ENCODE measurements at places on chromosomes 6 and 20. TPM values are rescaled to one million over a fixed set of nuclear protein-coding genes. Genes with fewer than 3 reads are reported as not detected.
A peak's percentile ranks its signal among the peaks of the same experiment; 100 is the strongest.

The SYCP2 gene
- total RNA-seq, result 4.8 TPM

- H3K36me3 ChIP-seq, result no peaks in the 10 kb centered on the region
- no peaks in the 10 kb centered on the region for H3K27me3 ChIP-seq
- no peak overlapping the region for H3K27ac ChIP-seq
These were observed 60.1 kb upstream of the OGFRL1 start for GRCh38 chr6:71228461-71229041.

DNA sequence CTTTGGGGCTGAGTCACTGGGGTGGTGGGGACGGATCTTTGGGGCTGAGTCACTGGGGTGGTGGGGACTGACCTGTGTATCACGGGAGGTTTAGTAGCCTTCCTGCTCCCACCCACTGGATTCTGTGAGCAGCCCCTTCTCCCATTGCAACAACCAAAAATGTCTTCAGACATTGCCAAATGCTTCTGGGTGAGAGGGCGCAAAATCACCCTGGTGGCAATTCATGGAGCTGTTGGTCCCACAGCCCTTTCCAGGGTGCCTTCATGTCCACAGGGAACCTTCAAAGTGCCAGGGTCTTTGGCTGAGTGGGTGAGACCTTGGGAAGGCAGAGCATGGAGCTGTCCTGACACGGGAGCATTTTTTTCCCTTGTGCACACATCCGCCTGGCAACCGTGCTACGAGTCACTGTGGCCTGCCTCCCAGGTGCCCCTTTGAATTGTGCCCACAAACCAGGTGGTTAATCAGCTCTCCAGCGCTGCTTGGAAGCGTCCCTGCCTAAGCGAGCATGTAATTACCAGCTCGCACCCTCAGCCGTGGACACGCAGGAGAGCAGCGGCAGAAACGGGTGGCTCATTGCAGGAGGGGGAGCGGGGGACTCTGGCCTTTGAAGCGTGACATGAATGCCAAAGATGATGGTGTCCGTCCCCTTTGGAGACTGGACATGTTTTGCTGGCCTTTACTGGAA is 27.4 kb upstream of the APCDD1L start:
- no peaks in the 10 kb centered on the region for H3K36me3 ChIP-seq
- no peak for DNase-seq
- no peaks in the 10 kb centered on the region for H3K27me3 ChIP-seq
- H3K4me1 ChIP-seq, result no peaks in the 10 kb centered on the region
- H3K4me3 ChIP-seq, result no peak overlapping the region

DNA sequence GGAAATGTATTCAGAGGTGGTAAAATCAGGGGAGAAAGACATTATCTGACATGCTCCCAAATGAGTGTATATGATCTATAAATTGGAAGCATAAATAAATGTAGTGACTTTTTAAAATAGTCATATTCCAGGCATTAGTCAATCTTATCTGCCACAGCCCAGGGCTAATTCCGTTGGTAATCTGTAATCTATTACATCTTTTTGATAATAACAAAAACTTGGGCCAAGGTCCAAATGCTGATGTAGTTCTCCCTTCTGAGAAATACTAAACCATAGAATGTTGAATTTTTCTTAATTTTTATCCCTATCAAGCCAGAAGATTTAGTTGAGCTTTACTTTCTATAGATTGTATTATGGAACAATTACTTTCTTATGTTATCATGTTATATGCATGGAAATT is 1279.8 kb downstream of the EPHA7 start:
- no peaks in the 10 kb centered on the region for H3K27me3 ChIP-seq
- DNase-seq, result no peak
- no peak overlapping the region for H3K4me3 ChIP-seq
- H3K36me3 ChIP-seq, result no peaks in the 10 kb centered on the region

GRCh38 chr6:32609731-32610640 is 20.3 kb upstream of the HLA-DRB1 start:
- H3K4me1 ChIP-seq, result no peaks in the 10 kb centered on the region
- H3K27ac ChIP-seq, result no peak overlapping the region
- DNase-seq, result peak; percentile 41
- no peaks in the 10 kb centered on the region for H3K36me3 ChIP-seq
- no peaks in the 10 kb centered on the region for H3K27me3 ChIP-seq
- no peak overlapping the region for H3K4me3 ChIP-seq

- DNase-seq, result no peak
- no peak overlapping the region for H3K4me3 ChIP-seq
- H3K27ac ChIP-seq, result no peak overlapping the region
- no peaks in the 10 kb centered on the region for H3K36me3 ChIP-seq
- no peaks in the 10 kb centered on the region for H3K27me3 ChIP-seq
These were observed 25.9 kb downstream of the ADGRF1 start for GRCh38 chr6:47016261-47016660.

The RBM24 gene
- total RNA-seq, result 13.8 TPM

The ATP9A gene
- total RNA-seq, result 118 TPM

DNA sequence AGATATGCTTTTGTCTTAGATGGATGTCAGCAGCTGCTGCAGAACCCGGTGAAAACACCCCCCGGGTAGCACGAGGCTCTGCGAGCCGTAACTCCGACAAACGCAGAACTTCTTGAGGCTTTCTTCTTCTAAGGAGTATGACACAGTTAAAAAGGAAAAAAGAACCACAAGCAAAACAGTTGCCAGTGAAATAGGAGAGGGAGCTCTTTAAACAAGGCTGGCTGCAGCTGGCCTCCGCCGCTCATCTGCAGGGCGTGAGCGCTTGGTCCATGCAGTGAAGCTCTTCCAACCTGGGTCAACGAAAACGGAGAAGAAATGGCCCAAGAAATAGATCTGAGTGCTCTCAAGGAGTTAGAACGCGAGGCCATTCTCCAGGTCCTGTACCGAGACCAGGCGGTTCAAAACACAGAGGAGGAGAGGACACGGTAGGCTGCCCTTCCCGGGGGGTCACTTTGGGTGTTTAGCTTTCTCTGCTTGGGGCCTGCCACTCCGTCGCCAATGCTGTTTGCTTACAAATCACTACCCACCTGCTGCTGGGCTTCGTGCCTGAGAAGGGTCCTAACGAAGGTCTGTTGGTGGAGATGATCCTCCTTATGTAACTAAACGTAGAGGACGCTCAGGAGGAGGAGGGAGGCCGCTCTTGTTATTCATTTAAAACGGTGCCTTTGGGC is 13.2 kb downstream of the SYTL3 start:
- H3K4me1 ChIP-seq, result peaks cover 7% of the 10 kb centered on the region
- peak overlapping the region; percentile 42 for H3K4me3 ChIP-seq
- no peak for DNase-seq
- no peaks in the 10 kb centered on the region for H3K36me3 ChIP-seq
- H3K27me3 ChIP-seq, result no peaks in the 10 kb centered on the region

- no peaks in the 10 kb centered on the region for H3K36me3 ChIP-seq
- H3K27me3 ChIP-seq, result no peaks in the 10 kb centered on the region
- H3K4me3 ChIP-seq, result no peak overlapping the region
- H3K27ac ChIP-seq, result no peak overlapping the region
- H3K4me1 ChIP-seq, result no peaks in the 10 kb centered on the region
These were observed 826.2 kb upstream of the FLRT3 start for GRCh38 chr20:15163632-15164031.

- no peaks in the 10 kb centered on the region for H3K36me3 ChIP-seq
- H3K27ac ChIP-seq, result no peak overlapping the region
- DNase-seq, result no peak
- H3K4me1 ChIP-seq, result no peaks in the 10 kb centered on the region
- no peaks in the 10 kb centered on the region for H3K27me3 ChIP-seq
- no peak overlapping the region for H3K4me3 ChIP-seq
These were observed 72.4 kb downstream of the SERAC1 start for GRCh38 chr6:158095671-158096070.

- peak overlapping the region; percentile 52 for H3K27ac ChIP-seq
- H3K4me3 ChIP-seq, result no peak overlapping the region
- H3K27me3 ChIP-seq, result no peaks in the 10 kb centered on the region
- peaks cover 8% of the 10 kb centered on the region for H3K4me1 ChIP-seq
- H3K36me3 ChIP-seq, result no peaks in the 10 kb centered on the region
These were observed 31.0 kb downstream of the ZC3H12D start for GRCh38 chr6:149453597-149454345.

- no peak overlapping the region for H3K27ac ChIP-seq
- no peak overlapping the region for H3K4me3 ChIP-seq
- H3K27me3 ChIP-seq, result no peaks in the 10 kb centered on the region
- DNase-seq, result no peak
These were observed 52.9 kb upstream of the TAB2 start for GRCh38 chr6:149264629-149265028.

- peaks cover 15% of the 10 kb centered on the region for H3K4me1 ChIP-seq
- H3K4me3 ChIP-seq, result no peak overlapping the region
- no peak for DNase-seq
These were observed 17.0 kb downstream of the UQCC2 start for GRCh38 chr6:33694401-33694931.

GRCh38 chr20:11838076-11838636 is 79.5 kb upstream of the BTBD3 start:
- DNase-seq, result no peak
- no peak overlapping the region for H3K27ac ChIP-seq
- H3K4me1 ChIP-seq, result no peaks in the 10 kb centered on the region
- no peaks in the 10 kb centered on the region for H3K36me3 ChIP-seq
- no peaks in the 10 kb centered on the region for H3K27me3 ChIP-seq

The PDE7B gene
- total RNA-seq, result 6.3 TPM
